ENCODE measurements at places on chromosomes 4 and X.

DNA sequence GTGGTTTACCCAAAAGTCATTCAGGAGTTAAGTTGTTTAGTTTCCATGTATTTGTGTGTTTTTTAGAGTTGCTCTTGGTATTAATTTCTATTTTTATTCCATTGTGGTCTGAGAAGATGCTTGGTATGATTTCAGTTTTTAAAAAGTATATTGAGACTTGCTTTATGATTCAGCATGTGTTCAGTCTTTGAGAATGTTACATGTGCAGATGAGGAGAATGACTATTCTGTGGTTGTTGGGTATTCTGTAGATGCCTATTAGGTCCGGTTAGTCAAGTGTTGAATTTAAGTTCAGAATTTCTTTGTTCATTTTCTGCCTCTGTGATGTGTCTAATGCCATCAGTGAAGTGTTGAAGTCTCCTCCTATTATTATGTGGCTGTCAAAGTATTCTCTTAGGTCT is 249.4 kb downstream of the ARHGAP10 start:
- no peak for DNase-seq

- no peak for DNase-seq
Measured at GRCh38 chr4:150425161-150425560, 156.8 kb upstream of the MAB21L2 start.

- no peak for DNase-seq
Measured at GRCh38 chrX:150902434-150903109, 4.1 kb upstream of the CD99L2 start.

- DNase-seq, result no peak
Measured at GRCh38 chr4:24753519-24753918, 41.9 kb upstream of the SOD3 start.

DNA sequence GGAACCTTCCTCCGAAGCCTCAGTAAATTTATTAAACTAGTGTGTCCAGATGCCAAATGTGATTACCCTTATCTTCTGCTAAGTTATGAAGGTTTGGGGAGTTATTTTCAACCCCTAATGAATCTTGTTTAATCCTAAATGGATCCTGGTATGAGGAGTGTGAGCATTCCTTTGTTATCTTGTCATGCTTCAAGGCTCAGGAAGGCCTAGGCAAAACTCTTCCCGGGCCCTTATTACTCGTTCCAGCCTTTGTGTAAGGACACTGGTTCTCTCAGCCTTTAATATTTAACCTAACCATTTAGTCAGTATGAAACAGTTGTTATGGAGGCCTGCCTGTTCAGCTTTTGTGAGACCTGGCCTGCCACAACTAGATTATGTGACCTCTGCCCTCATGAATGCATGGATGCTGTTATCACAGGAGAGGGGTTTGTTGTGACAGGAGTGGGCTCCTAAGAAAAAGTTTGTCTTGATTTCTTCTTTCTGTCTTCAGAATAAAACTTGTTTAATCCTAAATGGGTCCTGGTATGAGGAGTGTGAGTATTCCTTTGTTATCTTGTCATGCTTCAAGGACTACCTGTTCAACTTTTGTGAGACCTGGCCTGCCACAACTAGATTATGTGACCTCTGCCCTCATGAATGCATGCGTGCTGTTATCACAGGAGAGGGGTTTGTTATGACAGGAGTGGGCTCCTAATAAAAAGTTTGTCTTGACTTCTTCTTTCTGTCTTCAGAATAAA is 181.7 kb downstream of the SLC39A8 start:
- no peak for DNase-seq

- no peak for DNase-seq
Measured at GRCh38 chr4:71184195-71184781, 154.5 kb upstream of the SLC4A4 start.

DNA sequence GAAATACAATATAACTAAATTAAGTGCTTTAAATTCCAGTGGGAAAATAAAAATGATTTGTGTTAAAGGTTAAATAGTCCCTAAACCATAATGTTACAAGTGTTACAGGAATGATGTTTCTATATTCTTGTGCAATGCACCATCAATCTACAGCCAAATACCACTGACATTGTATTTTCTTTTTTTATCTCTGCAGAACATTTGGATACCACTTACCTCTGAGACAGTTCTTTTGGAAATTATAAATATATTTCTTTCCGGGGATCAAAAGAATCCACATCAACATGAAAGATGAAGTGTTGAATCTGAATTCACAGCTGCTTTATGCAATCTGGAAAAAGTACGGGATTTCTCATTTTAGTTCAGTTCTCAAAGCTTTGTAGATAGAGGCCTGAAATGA is 518.3 kb upstream of the AGA start:
- DNase-seq, result no peak

DNA sequence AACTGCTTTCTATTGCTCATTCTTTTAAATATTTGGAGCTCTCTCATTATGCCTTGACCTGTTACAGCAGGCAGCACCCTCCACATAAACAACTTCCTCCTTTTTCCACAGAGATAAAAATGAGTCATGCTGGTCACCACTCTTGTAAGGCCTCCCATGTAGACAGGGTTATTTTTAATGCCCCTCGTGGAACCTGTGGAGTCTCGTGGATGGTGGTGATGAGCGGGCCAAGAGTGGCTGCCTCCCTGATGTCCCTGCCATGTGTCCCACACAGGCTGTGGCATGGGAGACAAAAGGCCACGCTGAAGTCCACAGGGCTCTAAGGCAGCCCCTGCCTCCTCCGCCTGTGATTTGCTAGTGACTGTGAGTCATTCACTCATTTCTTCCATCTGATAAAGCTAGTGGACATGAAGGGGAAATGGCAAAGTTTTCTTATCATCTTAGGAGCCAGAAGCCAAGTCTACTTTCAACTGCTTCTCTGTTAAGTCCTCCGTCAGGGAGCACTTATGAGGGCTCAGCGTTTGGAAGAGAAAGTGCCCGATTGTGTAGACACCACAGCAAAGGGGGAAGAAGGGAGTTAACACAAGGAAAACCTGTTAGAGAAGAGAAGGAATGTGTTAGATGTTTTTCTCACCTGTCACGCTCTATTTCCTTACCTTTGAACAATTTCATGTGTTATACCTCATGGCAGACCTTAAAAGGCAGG is 121.6 kb upstream of the FAT1 start:
- no peak for DNase-seq

DNA sequence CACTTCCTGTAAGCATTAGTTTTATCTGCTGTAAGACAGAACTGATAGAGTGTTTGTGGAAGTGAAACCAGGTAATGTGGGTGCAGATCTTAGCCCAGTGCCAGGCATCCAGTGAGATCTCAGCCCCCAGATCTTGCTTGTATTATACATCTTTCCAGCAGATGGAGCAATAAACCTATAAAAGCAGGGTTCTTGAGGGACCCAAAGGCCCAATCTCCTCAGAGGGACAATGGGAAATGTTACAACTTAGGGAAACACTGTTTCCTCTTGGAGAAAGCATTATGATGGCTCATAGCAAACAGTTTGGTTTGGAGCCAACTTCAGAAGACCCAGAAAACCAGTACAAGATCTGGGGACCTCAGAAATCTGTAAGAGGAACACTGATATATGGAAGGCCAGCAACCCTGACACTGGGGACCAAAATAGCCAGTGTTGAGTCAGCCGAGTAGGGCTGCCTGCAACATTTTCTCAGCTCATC is 206.3 kb downstream of the SLC7A11 start:
- no peak for DNase-seq

DNA sequence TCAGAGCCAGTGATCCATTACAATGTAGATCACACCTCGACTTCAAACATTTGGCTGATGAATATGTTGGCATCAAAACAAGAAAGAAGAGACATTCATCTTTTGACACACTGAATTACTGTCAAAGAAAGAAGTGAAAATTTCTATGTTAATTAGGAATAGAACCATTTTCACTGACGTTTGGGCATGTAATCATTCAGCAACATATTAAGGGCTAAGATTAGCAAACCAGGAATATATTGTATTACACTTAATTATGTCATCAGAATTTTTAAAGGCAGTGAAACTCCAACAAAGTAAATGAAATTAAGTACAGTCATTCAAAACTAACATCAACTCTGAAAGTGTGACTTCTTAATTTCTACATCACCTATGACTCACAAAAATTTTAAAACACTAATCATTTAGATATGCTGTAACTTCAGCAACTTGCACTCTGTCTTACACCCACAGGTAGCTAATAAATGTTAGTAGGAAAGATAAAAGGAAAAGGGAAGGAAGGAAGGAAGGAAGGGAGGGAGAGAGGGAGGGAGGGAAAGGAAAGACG is 1.4 kb upstream of the SMR3A start:
- no peak for DNase-seq

DNA sequence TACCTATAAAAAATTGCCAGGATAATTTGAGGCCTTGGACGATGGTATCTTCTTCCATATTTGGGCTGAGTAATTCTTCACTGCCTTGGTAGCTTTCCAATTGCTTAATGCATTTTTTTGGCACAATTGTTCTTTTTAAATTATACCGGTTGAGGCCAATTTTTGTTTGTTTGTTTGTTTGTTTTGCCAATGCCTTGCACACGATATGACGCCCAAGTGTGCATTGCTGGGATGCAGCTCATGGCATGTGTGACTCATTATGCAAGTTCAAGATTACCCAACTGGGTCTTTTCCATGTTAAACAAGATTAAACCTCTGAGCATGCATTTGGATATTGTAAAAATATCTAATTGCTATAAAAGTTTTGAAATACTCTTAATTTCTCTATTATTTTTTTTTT is 71.1 kb upstream of the KCNIP4 start:
- no peak for DNase-seq

DNA sequence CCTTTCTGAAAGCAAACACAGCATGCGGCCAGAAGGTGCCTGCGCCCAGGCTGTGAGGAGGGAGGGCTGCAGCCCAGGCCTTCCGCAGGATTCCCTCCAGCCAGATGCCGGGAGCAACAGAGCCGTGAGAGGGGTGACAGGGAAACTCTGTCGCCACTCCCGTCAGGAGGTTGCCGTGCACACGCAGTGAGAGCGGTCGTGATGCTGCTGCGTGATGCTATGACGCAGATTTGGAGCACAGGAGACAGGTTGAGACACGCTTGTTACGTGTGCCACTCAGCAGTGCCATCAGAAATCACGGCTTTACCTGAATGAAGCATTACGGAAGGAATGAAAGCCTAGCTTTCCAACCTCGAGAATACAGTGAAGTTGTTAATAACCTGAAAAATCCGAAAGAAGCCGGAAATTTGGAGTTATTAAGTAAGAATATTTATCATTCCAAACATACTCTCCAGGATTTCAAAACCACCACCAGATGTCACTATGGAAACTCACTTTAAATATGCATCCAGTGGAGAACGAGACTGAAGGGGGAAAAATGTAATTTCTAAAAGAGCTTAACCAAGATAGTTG is 54.4 kb downstream of the FAT1 start:
- DNase-seq, result no peak

- DNase-seq, result no peak
Measured at GRCh38 chrX:104343428-104344129, 88.8 kb upstream of the ESX1 start.

DNA sequence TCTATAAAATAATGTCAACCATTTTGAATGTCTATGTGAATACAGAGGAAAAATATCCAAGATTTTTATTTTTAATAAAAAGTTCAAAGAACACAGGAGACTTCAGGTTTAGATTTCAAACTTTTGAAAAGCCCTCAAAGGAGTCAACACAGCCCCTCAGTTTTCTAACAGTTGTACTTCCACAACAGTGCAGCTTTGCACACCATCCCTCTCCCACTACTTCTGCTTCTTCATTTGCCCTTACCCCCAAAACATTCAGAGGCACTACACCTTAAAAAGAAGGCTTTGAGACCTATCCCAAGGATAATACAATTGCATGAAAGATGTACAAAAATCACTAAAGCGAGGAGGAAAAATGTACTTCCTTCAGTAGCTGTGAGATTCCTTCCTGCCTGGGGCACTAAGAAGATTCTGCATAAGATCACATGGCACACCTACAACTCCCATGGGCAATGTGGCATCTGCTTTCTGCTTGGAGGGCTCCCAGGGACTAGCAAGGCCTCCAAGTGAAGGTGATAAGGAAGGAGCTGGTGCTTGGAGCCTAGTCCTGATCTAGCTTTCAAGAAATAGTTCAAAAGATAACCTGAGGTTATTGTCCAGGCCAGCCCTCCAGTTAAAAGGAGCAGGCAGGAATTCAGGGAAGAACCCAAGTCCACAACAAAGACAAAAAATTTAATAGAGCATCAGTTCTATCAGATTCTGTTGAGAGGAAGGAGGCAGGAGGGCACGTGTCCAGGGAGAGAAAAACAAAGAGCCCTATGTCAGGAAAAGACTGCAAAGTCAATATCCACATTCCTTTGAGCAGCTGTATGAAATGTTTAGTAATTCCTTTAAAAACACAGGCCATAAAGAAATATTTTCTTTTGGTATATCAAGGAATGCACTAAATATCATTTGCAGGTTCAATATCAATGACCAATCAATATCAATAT is 19.1 kb downstream of the ARAP2 start:
- no peak for DNase-seq

DNA sequence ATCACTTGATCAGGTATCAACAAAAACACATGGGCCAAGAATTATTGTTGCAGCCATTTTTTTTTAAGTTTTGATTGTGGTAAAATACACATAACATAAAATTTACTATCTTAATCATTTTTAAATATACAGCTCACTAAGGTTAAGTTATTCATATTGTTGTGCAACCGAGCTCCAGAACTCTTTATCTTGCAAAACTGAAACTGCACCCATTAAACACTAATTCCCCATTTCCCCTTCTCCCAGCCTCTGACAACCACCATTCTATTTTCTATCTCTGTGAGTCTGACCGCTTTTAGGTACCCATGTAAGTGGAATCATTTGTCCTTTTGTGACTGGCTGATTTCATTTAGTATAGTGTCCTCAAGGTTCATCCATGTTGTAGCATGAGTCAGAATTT is 126.2 kb upstream of the NDP start:
- no peak for DNase-seq

DNA sequence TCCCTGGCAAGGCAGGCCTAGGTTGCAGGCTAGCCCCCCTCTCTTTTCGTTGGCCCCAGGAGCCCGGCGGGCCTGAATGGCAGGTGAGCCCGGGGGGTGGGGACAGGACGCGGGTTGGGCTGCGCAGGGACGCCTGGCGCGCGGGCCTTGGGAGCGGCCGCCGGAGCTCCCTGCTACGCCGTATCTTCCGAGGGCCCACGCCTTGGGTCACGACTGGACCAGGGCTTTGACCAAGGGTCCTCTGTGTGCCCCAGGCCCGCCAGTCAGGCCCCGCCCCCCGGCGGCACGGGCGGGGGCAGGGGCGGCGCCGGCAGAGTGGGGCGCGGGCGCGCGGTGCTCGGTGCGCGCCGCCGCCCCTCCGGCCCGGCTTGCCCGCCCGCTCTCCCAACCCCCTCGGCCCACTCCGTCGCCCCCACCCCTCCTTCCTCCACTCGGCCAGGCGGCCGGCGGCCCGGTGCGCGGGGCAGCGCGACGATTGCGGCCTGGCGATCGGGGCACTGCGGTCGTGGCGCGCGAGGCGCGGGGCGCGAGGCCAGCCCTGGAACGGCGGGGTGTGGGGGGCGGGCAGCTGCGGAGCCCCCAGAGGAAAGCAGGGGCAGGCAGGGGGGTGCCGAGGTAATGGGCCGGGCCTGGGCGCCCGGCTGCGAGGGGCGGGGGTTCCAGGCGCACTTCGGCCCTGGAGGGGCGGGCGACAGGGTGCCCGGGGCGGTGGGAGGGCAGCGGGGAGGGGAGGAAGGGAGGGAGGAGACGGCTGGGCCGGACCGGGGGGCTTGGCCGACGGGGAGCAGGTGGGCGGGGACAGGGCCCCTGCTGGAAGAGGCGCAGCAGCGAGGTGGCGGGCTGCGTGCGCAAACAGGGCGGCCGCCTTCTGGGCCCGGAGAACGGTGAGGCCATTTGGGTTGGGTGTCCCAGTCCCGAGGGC is at the start of gene PRRG3:
Gene PRRG3 (plus strand): TSS at position 798 of the 922 bp plus-strand sequence. CDS start 3,357 bp downstream, outside the sequence.
- no peak for DNase-seq

Measured in stimulated activated CD4-positive, alpha-beta T cell treated with anti-CD3 and anti-CD28 coated beads, TNF-alpha, amount 100 ng/mL, for 4 hours (primary cell).